ENCODE measurements at places on chromosomes 13 and 19.

- DNase-seq: no peak
Measured at GRCh38 chr13:46154136-46154801, 27.7 kb downstream of the LCP1 start.

- no peak for DNase-seq
Measured at GRCh38 chr13:33671560-33671959, 146.4 kb upstream of the RFC3 start.

GRCh38 chr19:47065242-47065641, 16.8 kb upstream of the TMEM160 start:
- no peak for DNase-seq

DNA sequence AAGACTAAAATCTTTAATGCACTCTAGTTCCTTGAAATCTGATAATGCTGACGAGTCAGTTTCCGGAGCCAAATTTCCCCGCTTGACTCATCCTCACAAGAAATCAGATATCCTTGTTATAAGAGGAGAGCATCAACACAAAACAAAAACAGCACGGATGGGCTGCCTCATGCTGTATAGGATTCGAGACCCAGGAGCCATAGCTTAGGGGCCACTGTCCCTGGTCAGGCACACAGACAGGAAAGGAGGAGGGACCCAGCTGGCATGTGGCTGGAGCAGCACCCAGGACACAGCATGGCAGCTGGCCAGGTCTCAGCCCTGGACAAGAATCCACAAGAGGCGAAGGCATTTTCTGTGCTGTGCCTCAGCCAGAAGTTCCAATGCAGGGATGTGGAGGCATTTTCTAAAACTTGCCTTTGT, 110.2 kb upstream of the SPATA13 start:
- DNase-seq: peak; percentile 71

GRCh38 chr13:110801044-110801443, 87.5 kb downstream of the ING1 start:
- DNase-seq: no peak

GRCh38 chr13:44283600-44283999, 90.0 kb upstream of the SERP2 start:
- DNase-seq: no peak

GRCh38 chr13:44274771-44275205, 98.8 kb upstream of the SERP2 start:
- no peak for DNase-seq

- no peak for DNase-seq
Measured at GRCh38 chr13:113135281-113135760, 12.7 kb downstream of the F10 start.

DNA sequence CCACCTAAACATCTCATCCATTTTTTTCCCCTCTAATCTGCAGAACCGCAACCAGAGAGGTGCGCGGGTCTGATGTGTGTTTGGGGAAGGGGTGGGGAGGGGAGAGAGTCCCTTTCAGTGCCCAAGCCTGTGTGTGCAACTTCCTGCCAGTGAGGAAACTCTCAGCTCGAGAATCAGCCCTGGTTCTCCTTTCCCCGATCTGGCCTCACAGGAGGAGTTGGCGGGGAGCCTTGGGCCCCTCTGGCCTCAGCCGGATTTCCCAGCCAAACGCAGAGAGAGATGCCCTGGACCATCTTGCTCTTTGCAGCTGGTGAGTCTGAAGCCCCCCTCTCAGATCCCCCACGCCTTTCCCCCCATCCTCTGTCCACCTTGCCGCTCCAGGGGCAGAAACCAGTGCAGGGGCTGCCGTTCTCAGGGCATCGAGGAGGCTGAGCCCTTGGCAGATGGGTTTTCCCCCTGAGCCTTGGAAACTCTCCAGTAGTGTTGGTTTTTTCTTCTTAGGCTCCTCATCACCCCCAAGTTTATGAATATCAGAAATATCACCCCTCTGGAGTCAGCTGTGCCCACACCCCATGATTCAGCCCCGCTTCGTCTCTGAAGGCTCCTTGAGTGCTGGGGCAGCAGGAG, at the start of gene C19orf38:
Gene C19orf38 (plus strand): TSS at position 186 of the 627 bp plus-strand sequence. CDS start 94 bp downstream, at position 280.
- DNase-seq: no peak

GRCh38 chr13:30027569-30028455, 177.4 kb upstream of the UBL3 start:
- no peak for DNase-seq

DNA sequence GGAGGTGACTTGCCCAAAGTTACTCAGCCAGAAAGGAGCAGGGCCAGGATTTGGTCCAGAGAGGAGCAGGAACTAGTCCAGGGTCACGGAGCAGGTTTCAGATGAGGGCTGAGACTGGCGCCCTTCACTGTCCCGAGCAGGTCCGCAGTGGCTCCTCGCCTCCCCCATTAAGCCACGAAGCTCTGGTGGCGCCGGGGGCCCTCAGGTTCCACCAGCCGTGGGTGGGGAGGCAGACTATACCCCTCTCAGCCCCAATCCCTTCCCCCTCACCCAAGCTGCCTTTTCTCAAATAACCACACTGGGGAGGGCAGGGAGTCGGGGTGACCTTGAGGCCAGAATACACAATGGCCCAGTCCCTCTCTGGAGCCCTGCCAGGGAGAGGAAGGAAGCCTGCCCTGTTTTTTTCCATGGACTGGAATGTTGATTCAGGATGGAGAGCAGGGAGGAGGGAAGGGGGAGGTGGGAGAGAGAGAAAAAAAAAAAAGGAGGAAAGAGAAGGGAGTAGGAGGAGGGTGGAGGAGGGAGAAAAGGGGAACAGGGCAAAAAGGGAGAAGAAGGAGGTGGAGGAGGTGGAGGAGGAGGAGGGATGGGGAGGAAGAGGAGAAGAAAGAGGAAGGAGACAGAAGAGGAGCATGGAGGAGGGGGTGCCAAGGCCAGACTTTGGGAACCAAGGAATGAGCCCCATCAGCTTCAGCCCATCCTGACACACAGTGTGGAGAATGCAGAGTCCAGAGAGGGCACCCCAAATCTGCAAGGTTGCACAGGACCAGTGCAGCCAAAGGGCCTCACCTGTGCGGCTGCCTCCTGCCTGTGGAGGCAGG, 19.7 kb downstream of the CEACAM16 start:
- DNase-seq: peak; percentile 29

DNA sequence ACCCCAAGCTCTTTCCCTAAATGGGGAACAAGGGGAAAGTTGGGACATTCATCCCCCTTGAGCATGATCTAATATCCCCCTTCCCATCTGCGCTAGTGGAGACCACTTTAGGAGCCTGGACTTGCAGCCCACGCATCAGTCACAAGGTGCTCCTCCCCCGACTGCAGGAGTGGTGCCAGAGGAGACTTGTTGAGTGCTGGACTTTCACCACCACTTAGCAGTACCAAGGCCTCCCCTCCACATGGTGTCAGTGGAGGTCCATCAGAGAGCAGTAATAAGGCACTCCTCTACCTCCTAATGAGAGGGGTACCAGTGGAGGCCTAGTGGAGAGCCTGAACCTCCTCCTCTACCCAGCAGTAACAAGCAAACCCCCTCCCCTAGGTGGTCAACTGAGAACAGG, 22.5 kb downstream of the CAB39L start:
- no peak for DNase-seq

DNA sequence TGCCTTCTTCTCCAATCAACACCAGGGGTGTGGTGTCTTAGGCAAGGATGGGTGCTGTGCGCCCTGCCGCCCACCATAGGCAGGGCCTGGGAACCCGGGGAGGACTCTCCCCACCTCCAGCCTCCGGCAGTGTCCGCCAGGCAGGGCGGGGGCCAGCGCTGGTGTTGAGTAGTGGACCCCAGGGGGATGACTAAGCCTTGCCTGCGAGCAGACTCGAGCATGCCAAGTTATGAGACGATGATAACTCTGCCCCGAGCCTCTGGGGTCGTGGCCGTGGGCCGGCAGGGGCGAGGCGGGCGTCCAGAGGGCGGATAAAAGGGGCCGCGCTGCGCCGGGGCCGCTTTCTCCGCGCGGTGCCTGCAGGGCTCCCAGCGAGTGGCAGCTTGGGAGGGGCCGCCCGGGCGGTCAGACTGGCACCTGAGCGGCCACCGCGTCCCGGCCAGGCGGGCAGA, at the start of gene MEDAG:
Gene MEDAG (plus strand): TSS at position 340 of the 452 bp plus-strand sequence. CDS start 245 bp downstream, outside the sequence.
- DNase-seq: no peak

DNA sequence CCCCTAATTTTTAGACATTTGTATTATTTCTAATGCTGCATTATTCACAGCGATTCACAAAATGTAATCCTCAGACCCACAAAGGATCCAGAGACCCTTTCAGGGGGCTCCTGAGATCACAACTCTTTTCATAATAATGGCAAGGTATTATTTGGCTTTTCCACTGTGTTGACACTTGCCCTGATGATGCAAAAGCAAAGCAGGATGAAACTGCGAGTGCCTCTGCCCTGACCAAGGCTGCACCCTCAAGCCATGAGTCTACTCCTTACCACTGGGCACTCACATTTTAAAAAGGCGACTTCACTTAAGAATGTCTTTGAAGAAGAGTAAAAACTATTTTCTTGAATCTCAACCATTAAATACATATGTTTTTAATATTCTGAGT, 11.4 kb downstream of the ELF1 start:
- DNase-seq: no peak

GRCh38 chr13:105340061-105340606, 1195.3 kb downstream of the EFNB2 start:
- DNase-seq: no peak

GRCh38 chr19:10010247-10010691, at the start of gene COL5A3:
COL5A3 (minus strand) TSS chr19:10010504; CDS start chr19:10010385, 119 bp downstream.
- DNase-seq: no peak

GRCh38 chr19:46115396-46116106, 8.9 kb downstream of the IGFL3 start:
- no peak for DNase-seq

DNA sequence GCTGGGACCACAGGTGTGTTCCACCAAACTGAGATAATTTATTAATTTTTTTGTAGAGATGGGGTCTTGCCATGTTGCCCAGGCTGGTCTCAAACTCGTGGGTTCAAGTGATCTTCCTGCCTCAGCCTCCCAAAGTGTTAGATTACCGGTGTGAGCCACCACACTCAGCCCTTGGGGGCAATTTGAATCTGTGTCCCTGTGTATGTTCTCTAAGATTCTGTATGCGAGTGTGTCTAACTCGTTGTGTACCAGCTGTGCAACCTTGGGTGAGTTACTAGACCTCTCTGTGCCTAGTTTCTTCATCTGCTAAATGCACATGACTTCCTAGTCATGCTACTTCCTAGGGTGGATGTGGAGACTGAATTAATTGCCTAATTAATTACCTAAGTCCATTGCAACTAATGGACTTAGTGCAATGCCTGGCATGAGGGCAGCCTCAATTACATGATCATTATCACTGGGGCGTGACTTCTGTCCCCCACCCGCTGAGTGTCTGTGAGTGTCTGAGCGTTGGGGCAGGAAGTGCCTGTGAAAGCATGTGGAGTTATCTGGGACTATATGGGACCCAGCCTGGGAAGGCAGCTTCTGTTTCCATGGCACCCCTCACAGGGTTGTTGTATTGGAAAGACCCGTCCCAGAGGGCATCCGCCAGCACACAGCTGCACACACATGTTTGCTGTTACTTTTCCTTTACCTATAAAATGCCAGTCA, 1.8 kb upstream of the NCCRP1 start:
- no peak for DNase-seq

DNA sequence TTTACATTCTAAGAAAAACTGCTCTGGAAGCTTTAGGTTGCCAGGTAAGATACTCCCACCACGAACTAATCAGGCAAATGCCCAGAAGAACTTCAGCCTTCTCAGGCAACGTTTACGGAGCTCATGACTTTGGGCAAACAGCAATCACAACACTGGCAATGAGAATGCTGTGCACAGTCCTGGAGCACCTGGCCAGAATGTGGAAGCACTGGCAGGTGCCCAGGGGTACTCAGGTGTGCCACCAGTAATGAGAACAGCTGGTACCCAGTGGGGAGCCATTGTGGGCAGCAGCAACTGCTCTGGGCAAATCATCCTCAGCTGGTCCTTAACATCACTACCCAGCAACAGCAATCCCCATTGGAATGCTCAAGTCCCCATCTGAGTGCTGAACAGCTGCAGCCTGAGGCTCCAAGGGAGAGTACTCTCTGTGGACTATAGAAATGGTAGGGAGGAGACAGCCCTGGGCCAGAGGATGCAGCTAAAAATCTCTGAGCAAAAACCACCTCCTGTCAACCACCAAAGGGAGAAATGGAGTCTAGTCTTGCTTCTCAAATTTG, 210.0 kb downstream of the FOXO1 start:
- no peak for DNase-seq

DNA sequence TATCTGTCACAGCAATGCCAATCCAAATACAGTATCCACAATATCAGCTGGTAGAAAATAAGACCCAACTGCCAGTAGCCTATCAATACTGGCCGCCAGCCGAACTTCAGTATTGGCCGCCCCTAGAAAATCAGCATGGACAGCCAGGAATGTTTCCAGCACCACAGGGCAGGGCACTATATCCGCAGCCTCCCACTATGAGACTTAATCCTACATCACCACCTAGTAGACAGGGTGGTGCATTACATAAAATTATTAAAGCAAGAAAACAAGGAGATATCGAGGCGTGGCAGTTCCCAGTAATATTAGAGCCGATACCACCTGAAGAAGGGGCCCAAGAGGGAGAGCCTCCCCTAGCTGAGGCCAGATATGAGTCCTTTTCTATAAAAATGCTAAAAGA, 111.3 kb downstream of the ZNF486 start:
- no peak for DNase-seq

- no peak for DNase-seq
Measured at GRCh38 chr19:10566658-10567410, 1.0 kb upstream of the KRI1 start.

- DNase-seq: no peak
Measured at GRCh38 chr13:48790966-48791365, 137.2 kb downstream of the CYSLTR2 start.

DNA sequence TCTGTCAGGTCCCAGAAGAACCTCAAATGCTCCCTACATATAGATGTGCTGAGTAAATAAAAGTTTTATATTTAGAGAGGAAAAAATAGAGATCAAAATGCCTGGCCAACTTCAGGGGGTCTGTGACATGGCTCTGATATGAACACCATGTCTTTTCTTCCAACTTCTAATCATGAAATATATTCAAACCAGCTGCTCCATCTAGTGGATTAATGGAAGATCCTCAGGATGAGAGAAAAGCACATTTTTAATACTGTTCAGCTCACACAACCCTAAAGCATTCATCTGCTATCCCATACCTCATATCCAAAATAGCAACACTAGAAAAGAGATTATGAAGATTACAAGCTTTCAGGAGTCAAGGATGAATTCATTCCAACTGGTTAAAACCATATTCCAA, 56.0 kb upstream of the DOCK9 start:
- DNase-seq: no peak

GRCh38 chr13:103531278-103531677, 465.1 kb upstream of the SLC10A2 start:
- no peak for DNase-seq

GRCh38 chr19:10259162-10259905, 7.3 kb downstream of the MRPL4 start:
- no peak for DNase-seq

GRCh38 chr19:49153167-49153809, 1.9 kb downstream of the HRC start:
- DNase-seq: no peak
